ENCODE measurements at places on chromosomes 6 and 20.
A peak's percentile ranks its signal among the peaks of the same experiment; 100 is the strongest.

- DNase-seq = no peak
Observed at GRCh38 chr6:35516712-35517111, 4.0 kb upstream of the TULP1 start.

GRCh38 chr6:157983406-157984119 lies 1.9 kb downstream of the SYNJ2 start:
- no peak for DNase-seq

- no peak for DNase-seq
Observed at GRCh38 chr20:18533491-18533890, 25.8 kb downstream of the SEC23B start.

DNA sequence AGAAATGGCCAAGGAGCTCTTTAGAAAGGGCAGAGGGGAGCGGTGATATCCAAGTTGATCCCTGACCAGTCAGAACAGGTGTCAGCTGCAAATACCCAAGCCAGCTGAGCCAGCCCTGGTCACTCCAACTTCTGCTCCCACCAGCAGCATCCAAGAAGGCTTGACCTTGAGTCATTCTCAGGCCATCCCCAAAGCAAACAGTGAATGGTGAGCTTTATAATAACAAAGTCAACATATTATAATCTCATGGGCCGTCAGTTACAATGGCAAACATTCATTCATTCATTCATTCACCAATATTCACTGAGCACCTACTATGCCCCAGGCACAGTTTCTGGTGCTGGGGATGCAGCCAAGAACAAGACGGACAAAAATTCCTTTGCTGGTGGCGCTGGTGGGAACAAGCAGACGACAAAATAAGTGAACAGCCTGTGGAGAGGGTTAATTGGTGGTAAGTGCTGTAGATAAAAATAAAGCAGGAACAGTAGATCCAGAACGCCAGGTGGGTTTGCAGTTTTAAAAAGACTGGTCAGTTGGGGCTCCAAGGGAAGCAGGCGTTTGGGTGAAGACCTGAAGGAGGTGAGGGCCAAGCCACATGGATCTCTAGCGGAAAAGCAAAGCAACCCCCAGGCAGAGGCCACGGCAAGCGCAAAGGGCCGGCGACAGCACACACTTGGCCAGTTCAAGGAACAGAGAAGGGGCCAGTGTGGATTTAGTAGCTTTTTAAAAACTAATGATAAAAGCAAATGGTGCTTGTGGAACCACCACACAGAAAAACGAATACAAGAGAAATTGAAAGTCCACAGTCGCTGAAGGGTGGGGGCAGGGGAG lies 131.8 kb upstream of the PTPN1 start:
- no peak for DNase-seq

DNA sequence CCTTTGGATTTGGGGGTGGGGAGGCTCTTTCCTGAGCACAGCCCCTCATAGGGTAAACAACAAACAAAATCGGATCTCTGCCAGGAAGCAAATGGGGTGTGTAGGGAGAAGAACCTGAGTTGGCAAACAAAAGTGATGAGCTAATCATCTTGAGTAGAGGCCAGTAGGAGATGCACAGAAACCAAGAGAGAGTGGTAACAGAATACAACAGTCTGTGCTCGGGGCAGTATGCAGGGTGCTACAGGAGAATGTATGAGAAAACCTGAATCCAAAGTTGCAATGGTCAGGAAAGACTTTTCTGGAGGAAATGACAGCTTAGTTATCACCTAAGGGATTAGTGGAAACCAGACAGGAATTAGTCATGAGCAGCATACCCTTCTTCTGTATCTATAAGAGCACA lies 177.8 kb downstream of the CDKAL1 start:
- no peak for DNase-seq

- DNase-seq = no peak
Observed at GRCh38 chr6:71205336-71205956, 83.2 kb upstream of the OGFRL1 start.

DNA sequence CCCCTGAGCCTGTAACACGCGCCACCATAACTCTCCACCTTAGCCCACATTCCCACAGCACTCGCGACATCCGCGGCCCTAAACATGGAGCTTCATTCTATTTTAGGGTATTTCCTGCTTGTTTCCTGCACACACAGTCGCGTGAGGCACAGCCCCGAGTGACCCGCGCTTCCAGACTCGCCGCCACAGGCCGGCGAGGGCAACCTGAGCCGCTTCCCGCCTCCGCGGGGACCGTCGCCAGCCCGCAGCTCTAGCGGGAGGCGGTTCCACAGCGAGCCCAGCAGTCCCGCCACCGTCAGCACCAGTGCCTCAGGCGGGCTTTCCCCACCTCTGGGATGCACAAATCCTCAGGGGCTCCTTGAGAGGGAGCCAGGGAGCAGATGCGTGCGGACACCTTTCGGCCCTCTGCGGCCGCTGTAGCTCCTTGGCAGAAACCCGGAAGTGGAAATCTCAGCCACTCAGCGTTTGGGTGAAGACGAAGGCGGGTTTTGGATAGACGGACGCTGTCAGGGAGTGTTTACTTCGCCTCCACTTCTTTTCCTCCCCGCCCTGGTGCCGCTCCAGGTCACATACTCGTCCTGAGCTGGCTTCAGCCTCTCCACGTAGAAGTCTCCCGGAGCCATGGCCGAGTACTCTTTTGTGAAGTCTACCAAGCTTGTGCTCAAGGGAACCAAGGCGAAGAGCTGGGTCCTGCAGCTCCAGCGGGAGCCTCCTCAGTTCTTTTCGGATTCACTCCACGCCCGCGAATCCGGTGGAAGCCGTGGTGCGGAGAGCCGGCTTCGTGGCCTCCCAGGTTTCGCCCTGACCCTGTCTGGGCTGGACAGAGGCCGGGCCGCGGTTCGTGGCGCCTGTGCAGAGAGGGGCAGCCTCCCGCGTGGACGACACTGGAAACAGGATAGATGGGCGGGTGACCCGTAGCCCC lies 2177.4 kb upstream of the DEFB115 start:
- no peak for DNase-seq

DNA sequence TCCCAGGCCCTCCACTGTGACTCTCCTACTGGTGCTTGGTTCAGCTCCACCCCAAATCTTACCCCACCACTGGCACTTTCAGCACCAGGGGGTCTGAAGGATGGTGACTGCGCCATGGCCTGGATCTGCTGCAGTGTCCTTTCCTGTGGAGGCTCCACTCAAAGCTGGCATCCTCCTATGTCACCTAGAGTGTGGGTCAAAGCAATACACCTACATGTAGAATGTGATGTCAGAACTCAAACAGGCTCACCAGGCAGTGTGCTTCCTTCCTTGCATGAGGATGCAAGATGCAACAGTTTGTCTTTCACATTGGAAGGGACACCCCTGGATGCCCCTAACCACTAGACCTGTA lies 32.8 kb upstream of the MICB start:
- DNase-seq = no peak

DNA sequence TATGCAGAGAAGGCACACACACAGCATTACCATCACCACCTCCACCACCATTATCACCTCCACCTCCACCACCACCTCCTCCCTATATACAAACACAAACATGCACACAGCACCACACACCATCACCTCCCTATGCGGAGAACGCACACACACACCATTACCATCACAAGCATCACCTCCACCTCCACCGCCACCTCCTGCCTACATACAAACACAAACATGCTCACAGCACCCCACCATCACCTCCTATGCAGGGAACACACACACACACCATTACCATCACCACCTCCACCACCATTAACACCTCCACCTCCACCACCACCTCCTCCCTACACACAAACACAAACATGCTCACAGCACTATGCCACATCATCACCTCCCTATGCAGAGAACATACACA lies 236.5 kb upstream of the AFDN start:
- DNase-seq = no peak

GRCh38 chr6:6616656-6617055 lies 28.1 kb downstream of the LY86 start:
- no peak for DNase-seq

GRCh38 chr6:46876126-46876525 lies 45.6 kb downstream of the ADGRF5 start:
- DNase-seq = no peak

DNA sequence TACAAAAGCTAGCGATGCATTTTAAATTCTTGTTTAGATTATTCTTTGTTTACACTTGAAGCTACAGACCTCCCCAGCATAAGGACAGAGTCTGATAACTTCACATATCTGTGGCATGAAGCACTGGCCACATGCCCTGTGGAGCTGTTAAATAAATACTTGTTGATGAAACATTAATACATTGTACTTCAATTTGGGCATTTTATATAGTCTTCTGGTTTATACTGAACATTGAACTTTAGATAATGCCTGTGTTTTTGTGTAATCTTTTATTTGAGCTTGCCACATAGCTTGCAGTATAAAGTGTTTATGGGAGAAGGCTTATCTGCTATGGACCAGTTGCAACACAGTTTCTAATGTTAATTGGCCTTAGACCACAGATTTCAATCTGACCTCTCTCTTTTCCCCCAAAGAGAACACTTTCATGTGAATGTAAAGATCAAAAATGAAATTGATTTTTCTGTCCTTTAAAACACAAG lies 48.2 kb downstream of the FRK start:
- DNase-seq = no peak

DNA sequence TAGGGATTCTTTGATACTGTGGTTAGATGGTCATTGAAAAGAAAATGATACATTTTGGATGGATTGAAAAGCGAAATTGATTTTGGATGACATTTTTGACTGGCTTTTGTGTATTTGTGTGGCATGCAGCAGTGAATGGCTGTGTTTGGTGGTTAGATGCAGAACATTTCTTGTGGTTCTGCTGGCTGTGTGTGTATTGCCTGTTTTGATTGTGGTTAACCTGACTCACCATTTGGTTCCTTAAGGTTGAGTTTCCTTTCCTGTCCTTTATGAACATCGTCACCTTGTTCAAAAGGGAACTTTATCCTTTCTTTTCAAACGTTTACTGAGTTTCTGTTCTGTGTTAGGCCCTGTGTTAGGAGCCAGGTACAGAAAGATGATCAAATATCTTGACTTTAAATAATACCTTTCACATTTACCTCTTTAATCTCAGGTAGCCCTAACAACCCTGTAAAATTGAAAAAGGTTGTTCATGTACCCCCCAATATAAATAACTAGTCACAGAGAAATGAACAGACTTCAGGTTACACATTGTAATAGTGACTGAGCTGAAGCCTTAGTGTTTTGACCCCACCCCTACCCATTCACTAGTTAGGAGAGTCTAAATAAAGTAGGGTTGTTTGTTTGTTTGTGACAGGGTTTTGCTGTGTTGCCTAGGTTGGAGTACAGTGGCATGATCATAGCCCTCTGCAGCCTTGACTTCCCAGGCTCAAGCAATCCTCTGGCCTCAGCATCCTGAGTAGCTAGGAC lies 23.8 kb downstream of the ANKS1A start:
- DNase-seq = no peak

GRCh38 chr20:3420211-3420707 lies 12.8 kb upstream of the DNAAF9 start:
- no peak for DNase-seq

DNA sequence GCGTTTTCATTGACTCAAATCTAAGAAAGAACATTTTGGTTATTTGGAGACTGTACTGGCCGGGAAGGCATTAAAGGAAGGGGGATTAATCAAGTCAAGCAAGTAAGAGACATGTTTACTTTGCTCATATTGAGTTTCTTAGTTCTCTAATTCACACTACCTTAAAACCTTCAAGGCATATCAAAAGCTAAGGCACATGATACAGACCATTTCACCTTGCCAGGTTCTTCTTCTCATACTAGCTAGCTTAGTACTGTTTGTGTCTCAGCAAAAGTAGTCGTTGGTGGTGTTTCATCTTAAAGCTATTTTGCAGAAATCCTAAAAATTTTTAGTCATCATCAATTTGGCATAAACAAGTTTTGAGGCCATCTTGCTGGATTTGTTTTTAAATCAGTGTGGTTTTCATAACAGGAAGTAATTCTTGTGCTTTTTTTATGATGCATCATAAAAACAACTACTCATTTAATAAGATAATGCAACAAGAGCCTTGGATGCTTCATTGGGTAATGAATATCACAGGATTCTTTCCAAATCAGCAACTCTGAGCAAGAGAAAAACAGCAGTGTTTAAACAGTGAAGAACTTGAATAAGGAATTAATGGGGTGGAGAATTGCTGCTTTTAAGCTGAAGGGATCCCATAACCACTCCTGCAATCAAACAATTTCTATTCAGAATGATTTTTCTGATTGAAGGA lies 425.3 kb downstream of the EPM2A start:
- DNase-seq = no peak

GRCh38 chr20:60091305-60091704 lies 133.1 kb downstream of the CDH26 start:
- no peak for DNase-seq

DNA sequence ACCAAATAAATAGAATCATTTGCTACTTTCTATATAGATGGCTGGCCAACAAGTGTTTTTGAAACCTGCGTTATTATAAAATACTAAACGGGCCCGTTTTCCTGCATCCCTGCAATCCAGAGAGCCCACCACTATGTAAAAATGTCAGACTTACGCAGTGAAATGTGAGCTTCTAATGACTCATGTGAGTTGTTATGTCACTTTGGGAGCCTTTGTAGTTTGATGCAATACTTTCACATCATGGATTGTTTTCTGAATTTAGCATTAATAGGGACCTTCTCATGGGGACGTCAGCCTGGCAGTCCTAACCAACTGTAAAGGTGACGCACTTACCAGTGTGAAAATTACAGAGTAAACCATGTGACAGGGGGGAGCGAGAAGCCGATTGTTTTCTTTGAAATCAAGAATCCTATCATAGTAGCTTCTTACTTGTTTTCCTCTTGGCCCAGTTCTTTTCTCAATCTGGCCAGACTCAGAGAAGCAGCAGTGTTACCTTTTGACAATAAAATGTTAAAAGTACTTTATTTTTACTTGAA lies 75.3 kb downstream of the SSR1 start:
- DNase-seq = no peak

- no peak for DNase-seq
Observed at GRCh38 chr6:11427723-11428245, 109.8 kb upstream of the TMEM170B start.

- DNase-seq = no peak
Observed at GRCh38 chr20:17541596-17541995, 10.4 kb upstream of the BFSP1 start.

DNA sequence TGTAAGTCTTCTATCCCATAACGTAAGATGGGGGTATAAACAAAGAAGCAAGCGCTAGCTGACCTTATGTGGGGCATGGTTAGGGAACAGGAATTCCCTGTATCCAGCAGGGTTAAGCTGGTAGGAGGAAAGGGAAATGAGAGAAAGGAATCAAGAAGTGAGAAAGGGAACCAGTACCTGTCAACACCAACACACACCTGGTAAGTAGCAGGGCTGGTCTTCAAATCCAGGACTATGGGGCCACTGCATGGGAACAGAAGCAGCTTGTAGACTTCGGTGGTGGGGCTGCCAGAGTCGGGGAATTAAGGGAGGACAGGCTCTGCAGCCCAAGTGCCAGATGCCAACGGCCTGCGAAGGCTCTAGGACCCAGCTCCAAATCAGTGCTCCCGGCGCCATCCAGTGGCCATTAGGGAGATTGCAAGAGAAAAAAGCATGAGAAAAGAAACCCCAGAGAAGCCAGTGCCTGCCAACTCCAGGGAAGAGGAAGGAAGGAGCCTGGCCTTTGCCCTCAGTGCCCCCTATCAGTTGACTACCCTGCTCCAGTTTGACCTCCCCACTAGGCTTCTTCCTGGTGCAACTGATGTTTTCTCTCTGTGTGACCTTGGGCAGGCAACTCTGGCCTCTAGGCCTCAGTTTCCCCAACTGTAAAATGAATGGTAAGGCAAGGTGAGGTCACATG lies 15.8 kb upstream of the RBPJL start:
- peak; percentile 59 for DNase-seq

- DNase-seq = no peak
Observed at GRCh38 chr20:1811621-1812498, 83.3 kb upstream of the SIRPA start.

GRCh38 chr6:169145496-169145895 lies 108.2 kb downstream of the THBS2 start:
- no peak for DNase-seq

GRCh38 chr6:162443101-162443500 lies 284.5 kb downstream of the PRKN start:
- DNase-seq = no peak

Measured in substantia nigra (tissue), 51 donors.